ENCODE measurements at places on chromosomes 2 and 18. TPM values are rescaled to one million over a fixed set of nuclear protein-coding genes. Genes with fewer than 3 reads are reported as not detected.

GRCh38 chr2:44748-45341 is 1.5 kb downstream of the FAM110C start:
- no peak for DNase-seq

GRCh38 chr2:43414586-43415135 is 181.2 kb downstream of the THADA start:
- DNase-seq: no peak

DNA sequence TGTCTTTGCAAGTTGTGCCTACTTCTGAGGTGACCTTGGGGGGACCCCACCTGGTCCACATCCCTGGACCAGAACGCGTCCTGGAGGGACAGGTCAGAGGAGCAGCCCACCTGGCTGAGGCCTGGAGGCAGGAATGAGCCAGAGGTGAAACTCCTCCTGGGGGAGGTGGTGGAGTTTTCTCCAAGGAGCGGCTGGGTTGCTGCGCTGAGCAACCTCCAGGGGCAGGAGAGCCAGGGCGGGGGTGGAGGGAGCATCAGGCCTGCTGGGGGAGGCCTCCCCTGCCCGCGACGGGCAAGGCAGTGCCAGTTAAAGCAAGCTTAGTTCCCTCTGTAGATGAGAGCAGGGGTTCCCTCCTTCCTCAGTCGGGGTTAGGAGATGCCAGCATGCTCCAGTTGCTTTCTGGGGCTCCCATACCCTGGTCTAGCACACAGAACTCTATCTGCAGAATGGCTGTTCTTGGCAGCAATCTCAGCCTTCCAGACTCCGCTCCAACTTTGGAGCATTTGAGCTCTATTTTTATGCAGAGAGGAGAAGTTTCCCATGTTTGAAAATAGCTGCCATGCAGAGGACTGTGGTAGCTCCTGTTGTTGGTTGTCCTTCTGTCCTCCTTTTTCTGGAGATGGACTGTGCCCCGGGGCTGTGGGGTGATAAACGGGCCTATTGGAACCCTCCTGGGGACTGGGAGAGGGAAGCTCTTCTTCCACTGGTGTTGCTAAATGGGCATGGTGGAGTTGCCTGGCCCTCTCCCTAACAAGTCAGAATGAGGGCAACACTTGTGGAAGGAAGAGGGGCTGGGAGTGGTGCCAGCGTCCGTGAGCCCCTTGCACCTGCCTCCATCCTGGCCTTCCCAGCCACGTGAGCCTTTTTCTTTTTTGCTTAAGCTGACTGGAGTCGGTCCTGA is 39.1 kb downstream of the B3GNT2 start:
- no peak for DNase-seq

- DNase-seq: no peak
Observed at GRCh38 chr18:39604836-39605235, 2039.2 kb upstream of the CELF4 start.

DNA sequence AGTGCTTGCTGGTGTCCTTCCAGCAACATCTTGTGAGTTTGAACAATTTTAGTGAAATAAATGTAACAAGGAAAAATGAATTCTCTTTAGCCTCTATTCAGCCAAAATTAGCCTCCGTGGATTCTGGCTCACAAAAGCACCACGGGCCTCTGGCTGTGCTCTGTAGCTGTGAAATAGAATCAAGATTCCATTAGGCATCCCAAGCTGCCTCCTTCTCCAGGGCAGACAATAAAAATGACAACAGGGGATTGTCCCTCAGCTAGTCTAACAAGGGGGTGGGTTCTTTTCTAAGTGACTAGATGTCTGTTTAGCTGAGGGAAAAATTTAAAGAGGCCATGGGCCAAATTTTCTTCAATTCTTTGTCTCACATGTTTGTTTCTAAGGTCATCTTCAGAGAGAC is 254.7 kb upstream of the FIGN start:
- DNase-seq: no peak

DNA sequence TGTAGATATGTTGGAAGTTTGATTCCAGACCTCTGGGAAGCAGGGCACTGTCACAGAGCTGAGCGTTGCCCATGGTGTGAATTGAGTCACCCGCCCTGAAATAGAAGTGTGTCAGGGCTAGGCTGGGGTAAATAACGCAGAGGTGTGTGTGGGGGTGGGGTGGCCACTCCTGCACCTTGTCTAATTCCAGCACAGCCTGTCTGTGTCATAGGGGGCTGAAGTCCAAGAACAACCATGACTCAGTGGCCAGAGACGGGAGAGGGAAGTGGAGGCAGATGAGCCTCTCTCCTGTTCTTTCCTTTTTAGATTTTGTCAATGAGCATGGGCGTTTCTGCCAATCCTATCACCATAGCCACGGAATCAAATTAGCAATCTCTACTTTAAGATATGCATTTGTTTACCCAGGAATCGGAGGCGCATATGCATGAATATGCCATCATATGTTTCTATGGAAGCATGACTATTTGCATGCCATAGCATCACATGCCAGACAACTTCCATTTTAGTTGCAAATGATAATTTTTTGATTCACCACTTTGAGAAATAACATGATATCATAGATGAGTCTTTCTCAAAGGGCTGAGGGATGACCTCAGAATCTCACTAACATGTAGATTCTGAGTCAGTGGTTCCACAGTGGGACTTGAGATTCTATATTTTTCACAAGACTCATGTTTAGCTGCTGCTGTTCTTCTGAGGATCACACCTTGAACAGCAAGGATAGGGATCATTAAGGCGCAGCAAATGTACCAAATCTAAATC is 852.9 kb downstream of the DCDC2C start:
- peak; percentile 56 for DNase-seq

DNA sequence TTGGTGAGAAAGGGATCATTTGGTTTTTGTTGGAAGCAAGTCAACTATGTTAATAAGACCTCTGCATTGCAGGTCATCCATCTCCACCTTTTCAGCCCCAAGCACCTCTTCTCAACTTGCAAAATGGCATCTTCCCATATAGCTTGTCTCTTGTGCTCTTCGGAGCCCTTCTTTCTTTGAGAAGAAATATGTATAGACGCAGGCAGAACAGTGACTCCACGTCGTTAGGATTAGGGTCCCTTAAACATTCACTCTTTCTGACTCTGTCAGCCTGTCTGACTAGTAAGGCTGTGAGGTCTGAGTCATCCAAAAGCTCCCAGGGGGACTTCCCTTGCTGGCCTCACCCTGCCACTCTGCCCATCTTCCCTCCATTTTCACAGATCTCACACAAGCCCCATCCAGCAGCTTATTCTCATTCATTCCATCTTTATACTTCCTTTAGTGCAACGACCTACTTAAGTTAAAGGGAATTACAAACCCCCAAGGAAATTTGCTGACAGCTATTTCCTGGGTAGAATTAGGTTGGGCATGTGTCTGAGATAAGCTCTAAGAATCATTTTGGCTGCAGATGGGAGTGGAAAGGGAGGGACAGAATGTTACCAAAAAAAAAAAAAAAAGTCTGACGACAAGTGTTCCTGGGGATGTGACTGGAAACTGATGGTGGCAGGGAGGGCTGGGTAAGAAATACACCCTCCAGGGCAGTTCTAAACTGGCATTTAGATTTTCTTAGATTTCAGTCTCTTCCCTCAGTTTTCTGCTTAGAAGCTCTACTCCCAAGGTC is 37.7 kb upstream of the MEX3C start:
- DNase-seq: no peak

Gene NOSTRIN
- total RNA-seq: 8.9 TPM

Gene DHRS9
- total RNA-seq: 2.4 TPM

Gene AGXT
- total RNA-seq: not detected

Gene ACVR1C
- total RNA-seq: 12.0 TPM
